Endothelial cell (in vitro differentiated cells): ENCODE measurements at places on chromosomes 6 and 20.
A peak's percentile ranks its signal among the peaks of the same experiment; 100 is the strongest.

DNA sequence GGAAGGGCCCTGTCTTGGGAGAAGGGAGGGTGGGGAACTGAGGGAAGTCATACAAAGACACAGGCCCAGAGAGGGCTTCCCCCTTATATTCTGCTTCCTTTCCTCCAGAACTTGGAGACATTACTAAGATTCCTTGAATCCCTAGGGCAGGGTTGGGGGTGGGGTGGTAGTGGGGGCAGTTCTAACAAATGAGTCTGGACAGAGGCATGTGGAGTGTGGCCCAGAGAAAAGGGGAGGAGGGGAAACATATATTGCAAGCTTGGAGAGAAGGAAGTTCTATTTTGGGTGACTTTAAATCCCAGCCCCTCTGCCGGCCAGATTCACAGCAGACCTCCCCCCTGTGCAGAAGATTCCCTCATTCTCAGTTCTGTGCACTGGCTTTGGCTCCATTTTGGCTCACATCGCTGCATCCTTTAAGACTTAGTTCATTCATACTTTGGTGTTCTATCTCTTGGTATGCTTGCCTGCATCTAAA is 43.7 kb downstream of the DAAM2 start:
- no peaks in the 10 kb centered on the region for H3K36me3 ChIP-seq

DNA sequence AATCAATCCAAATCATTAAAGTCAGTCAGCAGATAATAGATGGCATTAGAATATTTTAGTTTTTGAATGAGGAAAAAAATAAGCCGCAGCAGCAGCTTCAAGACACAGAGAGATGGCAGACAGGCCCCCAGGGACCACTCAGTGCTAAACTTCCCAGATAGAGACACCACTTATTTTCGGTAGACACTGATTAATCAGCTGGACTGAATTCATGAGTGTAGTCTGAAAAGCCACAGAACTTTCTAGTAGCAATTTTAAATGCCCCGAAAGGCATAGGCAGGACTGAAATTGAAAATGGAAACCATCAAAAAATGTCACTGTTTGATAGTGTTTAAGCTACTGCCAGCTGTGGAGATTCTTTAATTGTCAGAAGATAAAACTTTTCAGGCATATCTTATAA is 3.1 kb upstream of the CLDN20 start:
- peaks cover 36% of the 10 kb centered on the region for H3K4me1 ChIP-seq
- no peak overlapping the region for H3K4me3 ChIP-seq
- peaks cover 6% of the 10 kb centered on the region for H3K27me3 ChIP-seq
- H3K27ac ChIP-seq = peak overlapping the region; percentile 91
- no peak for DNase-seq
- H3K36me3 ChIP-seq = peaks cover 24% of the 10 kb centered on the region

DNA sequence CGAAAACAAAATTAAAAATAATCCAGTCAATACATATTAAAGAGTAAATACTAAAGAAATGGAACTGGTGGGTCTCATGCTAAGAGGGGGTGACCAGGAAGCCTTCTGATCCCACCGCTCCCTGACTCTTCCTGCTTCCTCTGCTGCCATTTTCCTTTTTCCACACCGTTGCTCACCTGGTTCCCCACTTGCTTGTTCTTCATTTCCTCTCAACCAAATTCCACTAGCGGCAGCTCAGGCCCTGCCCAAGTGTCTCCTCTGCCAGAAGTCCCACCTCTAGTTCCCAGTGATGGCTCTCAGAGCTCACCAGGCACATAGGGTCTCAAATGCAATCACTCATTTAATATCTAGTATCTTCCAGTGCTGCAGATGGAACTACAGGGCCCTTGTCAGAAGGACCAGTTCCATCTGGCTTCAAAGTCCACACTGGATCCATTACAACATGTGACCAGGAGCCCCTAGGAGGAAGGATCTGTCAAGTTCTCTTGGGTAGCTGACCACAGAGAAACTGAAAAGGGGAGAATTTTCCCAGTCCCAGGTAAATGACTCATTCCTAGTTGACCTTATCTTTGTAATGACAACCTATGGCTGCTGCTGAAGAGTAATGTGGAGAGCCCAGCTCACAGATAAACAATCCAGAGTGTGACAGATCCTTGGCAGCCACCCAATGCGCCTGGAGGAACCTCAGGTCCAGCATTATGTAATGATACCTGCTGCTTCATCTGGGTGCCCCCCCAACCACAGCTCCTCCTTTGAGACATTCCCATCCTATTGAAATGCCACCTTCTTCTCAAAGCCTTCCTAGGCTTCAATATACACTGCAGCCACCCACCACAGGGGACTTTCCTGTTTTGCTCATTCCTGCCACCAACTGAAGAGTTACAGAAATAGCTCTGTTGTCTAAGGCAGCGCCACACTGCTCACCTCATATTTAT is 38.2 kb downstream of the ELMO2 start:
- peaks cover 25% of the 10 kb centered on the region for H3K4me1 ChIP-seq
- H3K27me3 ChIP-seq = peaks cover 12% of the 10 kb centered on the region
- peak overlapping the region; percentile 76 for H3K4me3 ChIP-seq
- H3K36me3 ChIP-seq = peaks cover 71% of the 10 kb centered on the region
- H3K27ac ChIP-seq = peak overlapping the region; percentile 50

- H3K4me1 ChIP-seq = peaks cover 20% of the 10 kb centered on the region
- H3K27me3 ChIP-seq = peaks cover 3% of the 10 kb centered on the region
- H3K27ac ChIP-seq = no peak overlapping the region
- H3K36me3 ChIP-seq = no peaks in the 10 kb centered on the region
These were observed 31.0 kb downstream of the DAAM2 start for GRCh38 chr6:39822846-39823815.

GRCh38 chr6:126720304-126720703 is 380.4 kb downstream of the CENPW start:
- H3K4me3 ChIP-seq = no peak overlapping the region
- no peak overlapping the region for H3K27ac ChIP-seq
- no peaks in the 10 kb centered on the region for H3K27me3 ChIP-seq

- DNase-seq = no peak
- no peak overlapping the region for H3K4me3 ChIP-seq
- H3K27ac ChIP-seq = no peak overlapping the region
- peaks cover 1% of the 10 kb centered on the region for H3K27me3 ChIP-seq
- no peaks in the 10 kb centered on the region for H3K36me3 ChIP-seq
- peaks cover 10% of the 10 kb centered on the region for H3K4me1 ChIP-seq
These were observed 228.9 kb upstream of the JAG1 start for GRCh38 chr20:10902576-10903282.

DNA sequence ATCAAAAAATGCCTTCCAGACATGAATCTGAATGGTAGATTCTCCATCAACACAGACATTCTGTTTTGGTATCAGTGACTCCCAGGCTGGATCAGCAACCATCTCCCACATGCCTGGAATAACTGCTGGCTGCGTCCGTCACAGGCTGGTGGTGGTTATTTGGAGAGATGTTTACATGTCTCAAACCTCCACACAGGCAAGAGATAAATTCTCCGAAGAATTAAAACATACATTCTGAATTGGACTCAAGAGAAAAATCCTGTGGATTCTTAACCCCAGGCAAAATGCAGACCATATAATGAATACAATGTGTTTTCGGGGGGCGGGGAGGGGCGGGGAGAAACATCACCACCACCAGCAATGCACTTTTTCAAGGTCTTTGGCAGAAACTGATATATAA is 108.2 kb downstream of the THBS2 start:
- no peak for DNase-seq
- no peak overlapping the region for H3K27ac ChIP-seq

DNA sequence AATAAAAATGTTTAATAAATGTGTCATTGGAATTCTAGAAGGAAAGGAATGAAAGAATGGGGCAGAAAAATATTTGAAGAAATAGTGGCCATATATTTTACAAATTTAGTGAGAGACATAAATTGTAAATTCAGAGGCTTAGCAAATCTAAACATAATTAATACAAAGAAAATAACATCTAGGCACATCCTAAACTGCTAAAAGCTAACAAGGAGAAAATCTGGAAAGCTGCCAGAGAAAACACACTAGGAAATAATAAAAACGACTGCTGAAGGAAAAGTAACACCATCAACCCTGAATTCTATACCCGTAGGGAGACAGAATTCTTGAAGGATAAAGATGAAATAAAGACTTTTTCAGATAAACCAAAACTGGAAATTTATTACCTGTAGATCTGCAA is 23.8 kb downstream of the CYB5R4 start:
- no peak for DNase-seq
- no peaks in the 10 kb centered on the region for H3K36me3 ChIP-seq
- H3K27me3 ChIP-seq = peaks cover 2% of the 10 kb centered on the region
- H3K27ac ChIP-seq = no peak overlapping the region
- no peaks in the 10 kb centered on the region for H3K4me1 ChIP-seq

DNA sequence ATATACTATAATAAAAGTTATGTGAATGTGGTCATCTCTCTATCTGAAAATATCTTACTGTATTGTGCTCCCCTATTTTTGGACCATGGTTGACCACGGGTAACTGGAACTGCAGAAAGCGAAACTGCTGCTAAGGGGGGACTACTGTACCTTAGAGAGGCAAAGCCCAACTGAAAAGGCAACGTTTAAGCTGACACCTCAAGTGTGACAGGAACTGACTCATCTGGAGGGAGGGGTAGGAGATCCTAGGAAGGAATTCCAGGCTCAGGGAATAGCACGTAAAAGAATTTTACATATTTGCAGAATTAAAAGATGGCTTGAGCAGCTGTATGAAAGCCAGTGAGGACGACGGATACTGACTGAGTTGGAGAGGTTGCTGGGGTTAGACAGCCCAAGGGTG is 34.8 kb downstream of the ELOVL2 start:
- H3K27me3 ChIP-seq = peaks cover 3% of the 10 kb centered on the region
- no peak overlapping the region for H3K4me3 ChIP-seq
- H3K27ac ChIP-seq = no peak overlapping the region
- peaks cover 14% of the 10 kb centered on the region for H3K4me1 ChIP-seq
- H3K36me3 ChIP-seq = no peaks in the 10 kb centered on the region

- H3K4me3 ChIP-seq = no peak overlapping the region
- DNase-seq = no peak
- H3K27ac ChIP-seq = no peak overlapping the region
- no peaks in the 10 kb centered on the region for H3K4me1 ChIP-seq
These were observed 580.8 kb downstream of the BMP2 start for GRCh38 chr20:7348253-7348652.

- H3K4me1 ChIP-seq = peaks cover 7% of the 10 kb centered on the region
- no peaks in the 10 kb centered on the region for H3K36me3 ChIP-seq
- H3K27me3 ChIP-seq = peaks cover 5% of the 10 kb centered on the region
- no peak overlapping the region for H3K4me3 ChIP-seq
These were observed 66.8 kb downstream of the KCNB1 start for GRCh38 chr20:49415668-49416044.

GRCh38 chr20:52880997-52881396 is 91.2 kb upstream of the TSHZ2 start:
- peaks cover 12% of the 10 kb centered on the region for H3K4me1 ChIP-seq
- DNase-seq = no peak
- H3K27ac ChIP-seq = no peak overlapping the region

GRCh38 chr6:88702956-88703556 is 260.4 kb downstream of the RNGTT start:
- no peaks in the 10 kb centered on the region for H3K36me3 ChIP-seq
- H3K4me1 ChIP-seq = no peaks in the 10 kb centered on the region
- peaks cover 1% of the 10 kb centered on the region for H3K27me3 ChIP-seq
- H3K4me3 ChIP-seq = no peak overlapping the region

GRCh38 chr6:150286460-150286859 is 82.4 kb upstream of the IYD start:
- no peaks in the 10 kb centered on the region for H3K27me3 ChIP-seq
- DNase-seq = no peak
- no peak overlapping the region for H3K4me3 ChIP-seq
- H3K4me1 ChIP-seq = peaks cover 10% of the 10 kb centered on the region
- peaks cover 12% of the 10 kb centered on the region for H3K36me3 ChIP-seq

GRCh38 chr6:102517506-102517905 is 1124.0 kb downstream of the GRIK2 start:
- H3K4me1 ChIP-seq = no peaks in the 10 kb centered on the region
- H3K27ac ChIP-seq = no peak overlapping the region
- H3K36me3 ChIP-seq = no peaks in the 10 kb centered on the region
- H3K27me3 ChIP-seq = no peaks in the 10 kb centered on the region
- no peak for DNase-seq
- H3K4me3 ChIP-seq = no peak overlapping the region

GRCh38 chr20:30985386-30985785 is 272.1 kb upstream of the DEFB115 start:
- no peak for DNase-seq
- H3K36me3 ChIP-seq = peaks cover 5% of the 10 kb centered on the region
- H3K4me1 ChIP-seq = no peaks in the 10 kb centered on the region
- peaks cover 3% of the 10 kb centered on the region for H3K27me3 ChIP-seq

DNA sequence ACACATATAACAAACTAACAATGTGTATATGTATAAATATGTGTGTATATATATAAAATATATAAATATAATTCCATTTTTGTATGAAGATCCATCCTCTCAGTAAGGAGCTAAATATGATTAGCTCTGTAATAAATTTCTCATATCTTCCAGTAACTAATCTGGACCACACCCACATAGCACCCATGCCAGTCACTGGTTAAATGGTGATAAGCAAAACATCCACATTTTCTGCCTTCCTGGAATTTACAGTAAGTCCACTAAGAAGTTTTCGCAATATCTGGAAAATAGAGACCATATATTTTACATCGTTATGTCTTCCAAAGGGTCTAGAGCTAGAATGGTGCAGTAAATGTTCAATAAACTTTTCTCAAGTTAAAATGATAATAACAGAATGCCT is 151.5 kb upstream of the STMND1 start:
- H3K27ac ChIP-seq = no peak overlapping the region
- H3K4me1 ChIP-seq = peaks cover 20% of the 10 kb centered on the region
- no peak for DNase-seq
- peaks cover 2% of the 10 kb centered on the region for H3K27me3 ChIP-seq
- no peaks in the 10 kb centered on the region for H3K36me3 ChIP-seq

GRCh38 chr6:139748353-139749146 is 374.1 kb upstream of the CITED2 start:
- H3K36me3 ChIP-seq = no peaks in the 10 kb centered on the region
- H3K27me3 ChIP-seq = no peaks in the 10 kb centered on the region
- no peak overlapping the region for H3K4me3 ChIP-seq
- H3K4me1 ChIP-seq = no peaks in the 10 kb centered on the region
- no peak overlapping the region for H3K27ac ChIP-seq

- no peaks in the 10 kb centered on the region for H3K27me3 ChIP-seq
- H3K4me3 ChIP-seq = no peak overlapping the region
- no peaks in the 10 kb centered on the region for H3K36me3 ChIP-seq
- no peaks in the 10 kb centered on the region for H3K4me1 ChIP-seq
These were observed 87.4 kb upstream of the BHLHE23 start for GRCh38 chr20:63093966-63094766.

- peak overlapping the region; percentile 88 for H3K4me3 ChIP-seq
- peaks cover 13% of the 10 kb centered on the region for H3K4me1 ChIP-seq
- H3K27me3 ChIP-seq = peaks cover 10% of the 10 kb centered on the region
- H3K36me3 ChIP-seq = no peaks in the 10 kb centered on the region
- peak overlapping the region; percentile 89 for H3K27ac ChIP-seq
These were observed 50.6 kb upstream of the SLC32A1 start for GRCh38 chr20:38673725-38674091.

DNA sequence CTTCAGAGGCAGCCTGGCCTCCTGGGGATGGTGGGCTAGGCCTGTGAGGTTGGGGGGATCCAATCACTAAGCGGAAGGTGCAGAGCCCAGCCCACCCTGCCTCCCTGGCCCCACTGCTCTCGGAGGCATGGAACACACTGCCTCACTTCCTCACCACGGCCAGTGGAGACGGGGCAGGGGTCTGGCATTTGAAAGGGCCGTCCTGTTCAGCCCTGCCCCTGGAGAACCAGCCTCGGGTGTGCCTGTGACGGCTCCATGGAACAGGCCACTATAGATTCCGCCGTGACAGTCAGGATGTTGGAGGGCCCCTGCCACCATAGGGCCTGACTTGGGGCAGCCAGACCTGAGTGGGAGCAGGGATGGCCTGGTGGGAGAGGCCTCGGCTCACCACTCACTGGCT is 110.2 kb downstream of the DACT2 start:
- peaks cover 6% of the 10 kb centered on the region for H3K27me3 ChIP-seq
- H3K27ac ChIP-seq = no peak overlapping the region
- H3K4me3 ChIP-seq = no peak overlapping the region
- H3K36me3 ChIP-seq = no peaks in the 10 kb centered on the region

- peaks cover 4% of the 10 kb centered on the region for H3K27me3 ChIP-seq
- H3K36me3 ChIP-seq = no peaks in the 10 kb centered on the region
- no peak overlapping the region for H3K4me3 ChIP-seq
- no peak for DNase-seq
These were observed 36.9 kb downstream of the CBFA2T2 start for GRCh38 chr20:33526769-33527168.
